ENCODE measurements at places on chromosomes 16 and 17.

GRCh38 chr17:39200957-39201510, 951 bp downstream of the RPL19 start:
- DNase-seq: no peak

DNA sequence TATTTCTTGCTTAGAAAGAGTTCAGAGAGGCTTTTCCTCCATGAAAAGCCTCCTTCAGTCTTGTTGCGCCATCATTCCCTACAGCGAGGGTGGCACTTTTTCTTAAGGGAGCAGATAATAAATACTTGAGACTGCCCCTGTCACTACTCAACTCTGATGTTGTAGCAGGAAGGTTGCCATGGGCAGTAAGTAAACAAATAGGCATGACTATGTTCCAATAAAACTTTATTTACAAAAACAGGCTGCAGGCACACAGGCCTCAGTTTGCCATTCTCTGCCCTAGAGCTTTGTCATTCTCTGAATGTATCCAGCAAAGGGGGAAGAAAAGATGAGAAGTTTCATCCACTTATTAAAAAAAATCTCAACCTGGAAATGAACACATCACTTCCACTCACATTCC, 60.4 kb downstream of the MYOCD start:
- no peak for DNase-seq

DNA sequence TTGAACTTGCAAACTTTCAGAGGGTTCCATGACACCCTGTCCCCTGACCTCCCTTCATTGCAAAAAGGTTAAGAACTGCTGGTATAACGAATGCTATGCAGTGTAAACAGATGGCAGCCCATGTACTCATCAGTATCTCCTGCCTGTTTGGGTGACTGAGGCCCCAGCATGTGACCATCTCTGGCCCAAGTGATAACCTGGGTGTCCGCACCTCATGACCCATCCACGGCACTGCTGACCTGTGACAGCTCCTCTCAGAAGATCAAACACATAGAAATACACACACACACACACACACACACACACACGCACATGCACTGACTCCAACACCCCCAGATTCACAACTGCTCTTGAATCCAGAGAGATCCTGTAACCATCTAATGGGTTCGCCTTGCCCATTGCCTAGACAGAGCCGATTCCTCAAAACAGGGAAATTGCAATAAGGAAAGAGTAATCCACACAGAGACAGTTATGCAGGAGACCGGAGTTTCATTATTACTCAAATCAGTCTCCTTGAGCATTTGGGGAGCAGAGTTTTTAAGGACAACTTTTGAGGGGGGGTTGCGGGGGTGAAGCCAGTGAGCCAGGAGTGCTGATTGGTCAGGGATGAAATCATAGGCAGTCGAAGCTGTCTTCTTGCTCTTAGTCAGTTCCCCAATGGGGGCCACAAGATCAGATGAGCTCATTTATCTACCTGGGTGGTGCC, 11.3 kb upstream of the PHOSPHO1 start:
- DNase-seq: no peak

DNA sequence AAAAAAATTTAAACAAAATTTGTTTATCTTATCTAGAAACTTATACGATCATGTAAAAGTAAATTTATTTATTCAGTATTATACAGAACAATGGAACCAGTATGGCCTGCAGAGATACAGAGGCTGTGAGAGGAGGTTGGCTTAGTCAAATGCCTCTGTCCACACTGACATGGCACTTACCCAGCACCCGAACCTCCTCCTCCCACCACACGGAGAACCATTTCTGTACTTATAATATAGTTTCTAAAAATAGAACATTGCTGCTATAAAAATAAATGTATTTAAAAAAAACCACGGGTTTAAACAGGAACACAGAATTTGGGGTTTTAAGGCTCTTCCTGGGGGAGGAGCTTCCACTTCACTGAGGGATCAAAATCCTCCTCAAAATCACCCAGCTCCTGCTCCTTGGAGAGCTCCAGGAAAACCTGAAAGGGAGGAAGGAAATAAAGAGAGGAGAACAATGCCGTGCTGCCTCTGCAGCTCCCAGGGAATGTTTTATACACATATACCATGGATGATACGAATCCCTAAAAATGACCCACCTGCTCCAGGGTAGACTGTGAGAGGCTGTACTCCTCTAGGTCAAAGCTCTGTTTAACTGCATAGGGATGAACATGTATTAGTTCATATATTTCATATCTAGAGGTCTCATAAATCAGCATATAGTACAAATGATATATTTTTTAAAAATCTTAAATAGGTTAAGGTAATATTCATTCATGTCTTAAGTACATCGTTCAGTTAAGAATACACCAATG, 87.3 kb downstream of the ABCA8 start:
- DNase-seq: no peak

GRCh38 chr17:78144147-78144719, 2.0 kb upstream of the C17orf99 start:
- DNase-seq: no peak
